Natural killer cell (primary cell): ENCODE measurements at places on chromosomes 7 and 10. TPM values are rescaled to one million over a fixed set of nuclear protein-coding genes. Genes with fewer than 3 reads are reported as not detected.
A peak's percentile ranks its signal among the peaks of the same experiment; 100 is the strongest.

The NKX1-2 gene
- total RNA-seq, result not detected

DNA sequence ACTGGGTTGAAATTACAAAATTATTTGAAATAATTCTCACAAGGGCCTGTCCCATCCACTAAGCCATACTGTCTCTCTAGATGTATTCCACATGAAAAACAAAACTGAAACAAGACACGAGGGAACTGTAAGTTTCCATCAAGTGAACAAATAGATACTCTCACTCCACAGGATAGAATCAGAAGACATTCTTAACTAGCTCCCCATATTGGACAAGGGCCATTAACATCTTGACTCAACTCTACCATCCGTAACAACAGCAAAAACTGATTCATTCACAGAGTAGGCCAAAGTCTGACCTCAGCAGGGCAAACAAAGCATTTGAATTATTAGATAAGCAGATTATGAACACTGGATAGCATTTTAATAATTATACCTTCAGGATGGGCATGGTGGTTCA, 29.1 kb downstream of the UBE2H start:
- H3K27ac ChIP-seq, result no peak overlapping the region
- no peak for DNase-seq
- no peak overlapping the region for H3K4me3 ChIP-seq
- H3K4me1 ChIP-seq, result no peaks in the 10 kb centered on the region
- no peaks in the 10 kb centered on the region for H3K27me3 ChIP-seq
- peaks cover 3% of the 10 kb centered on the region for H3K36me3 ChIP-seq

The THSD7A gene
- total RNA-seq, result 8.6 TPM

GRCh38 chr10:5723692-5724091, 39.1 kb downstream of the TASOR2 start:
- H3K36me3 ChIP-seq, result peaks cover 49% of the 10 kb centered on the region
- H3K4me3 ChIP-seq, result no peak overlapping the region
- no peak overlapping the region for H3K27ac ChIP-seq
- DNase-seq, result no peak
- H3K4me1 ChIP-seq, result no peaks in the 10 kb centered on the region

DNA sequence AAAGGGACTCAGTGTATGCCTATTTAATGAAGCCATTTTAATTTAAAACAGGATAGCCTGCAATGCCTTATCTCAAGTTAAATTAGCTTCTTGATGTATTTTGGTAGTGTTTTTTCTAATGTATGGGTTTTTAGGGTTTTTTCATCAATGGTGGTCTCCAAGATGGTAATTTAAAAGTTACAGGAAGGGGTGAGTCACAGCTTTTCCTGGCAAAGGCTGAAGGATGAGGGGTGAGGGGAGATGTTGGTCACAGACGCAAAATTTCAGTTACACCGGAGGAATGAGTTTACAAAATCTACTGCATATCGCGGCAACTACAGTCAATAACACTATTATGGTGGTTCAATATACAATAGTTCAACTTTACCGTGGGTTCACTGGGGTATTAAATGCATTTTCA, 31.6 kb downstream of the CCDC3 start:
- H3K4me3 ChIP-seq, result no peak overlapping the region
- no peaks in the 10 kb centered on the region for H3K27me3 ChIP-seq
- DNase-seq, result no peak
- H3K36me3 ChIP-seq, result no peaks in the 10 kb centered on the region
- no peaks in the 10 kb centered on the region for H3K4me1 ChIP-seq
- no peak overlapping the region for H3K27ac ChIP-seq

GRCh38 chr7:130366564-130366963, 13.7 kb upstream of the CPA1 start:
- no peaks in the 10 kb centered on the region for H3K36me3 ChIP-seq
- H3K4me1 ChIP-seq, result no peaks in the 10 kb centered on the region
- no peaks in the 10 kb centered on the region for H3K27me3 ChIP-seq
- H3K27ac ChIP-seq, result no peak overlapping the region

GRCh38 chr7:23930312-23930711, 220.3 kb downstream of the STK31 start:
- no peaks in the 10 kb centered on the region for H3K27me3 ChIP-seq
- no peaks in the 10 kb centered on the region for H3K4me1 ChIP-seq
- no peak overlapping the region for H3K4me3 ChIP-seq

DNA sequence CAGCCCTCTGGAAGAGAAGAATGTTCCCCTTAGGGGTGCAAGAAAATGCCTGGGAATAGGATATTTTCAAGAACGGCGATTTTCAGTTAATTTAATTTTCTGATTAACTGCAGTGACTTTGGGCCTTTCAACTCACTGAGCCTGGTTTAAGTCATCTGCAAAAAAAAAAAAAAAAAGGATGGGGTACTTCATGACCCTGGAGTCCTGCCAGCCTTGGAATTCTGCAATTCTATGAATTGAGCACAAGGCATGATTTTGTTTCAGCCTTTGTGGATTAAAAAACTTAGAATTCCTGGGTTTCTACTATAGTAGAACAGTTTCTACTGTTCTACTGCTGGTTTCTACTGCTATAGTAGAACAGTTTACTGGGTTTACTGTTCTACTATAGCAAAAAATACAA, 58.3 kb upstream of the CALD1 start:
- no peaks in the 10 kb centered on the region for H3K36me3 ChIP-seq
- H3K4me1 ChIP-seq, result no peaks in the 10 kb centered on the region
- no peak overlapping the region for H3K27ac ChIP-seq
- H3K4me3 ChIP-seq, result no peak overlapping the region
- H3K27me3 ChIP-seq, result no peaks in the 10 kb centered on the region

DNA sequence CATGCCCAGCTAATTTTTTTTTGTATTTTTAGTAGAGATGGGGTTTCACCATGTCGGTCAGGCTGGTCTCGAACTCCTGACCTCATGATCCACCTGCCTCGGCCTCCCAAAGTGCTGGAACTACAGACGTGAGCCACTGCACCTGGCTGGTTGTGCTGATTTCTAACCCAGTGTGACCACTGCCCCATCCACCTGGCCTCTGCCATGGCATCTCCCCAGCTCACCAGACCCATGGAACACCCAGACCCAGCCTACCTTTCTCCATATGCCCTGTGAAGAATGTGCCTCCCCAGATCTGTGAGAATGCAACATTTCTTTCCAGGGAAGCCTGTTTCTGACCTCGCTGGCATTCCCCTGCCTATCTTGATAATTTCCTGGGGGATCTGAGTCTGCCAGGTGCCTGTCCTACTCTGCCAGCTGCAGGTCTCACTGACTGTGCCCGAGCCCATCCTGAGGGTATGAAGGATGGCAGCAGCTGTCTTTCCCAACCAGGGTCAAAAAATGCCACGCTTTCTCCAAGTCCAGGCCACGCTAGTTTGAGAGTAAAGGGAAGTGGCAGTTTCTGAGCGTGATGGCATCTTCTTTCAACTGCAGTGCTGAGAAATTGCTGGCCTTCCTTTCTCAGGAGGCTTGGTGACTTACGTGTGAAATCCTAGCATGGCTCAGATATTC, 324.4 kb upstream of the ZNF32 start:
- no peaks in the 10 kb centered on the region for H3K36me3 ChIP-seq
- H3K4me1 ChIP-seq, result no peaks in the 10 kb centered on the region

DNA sequence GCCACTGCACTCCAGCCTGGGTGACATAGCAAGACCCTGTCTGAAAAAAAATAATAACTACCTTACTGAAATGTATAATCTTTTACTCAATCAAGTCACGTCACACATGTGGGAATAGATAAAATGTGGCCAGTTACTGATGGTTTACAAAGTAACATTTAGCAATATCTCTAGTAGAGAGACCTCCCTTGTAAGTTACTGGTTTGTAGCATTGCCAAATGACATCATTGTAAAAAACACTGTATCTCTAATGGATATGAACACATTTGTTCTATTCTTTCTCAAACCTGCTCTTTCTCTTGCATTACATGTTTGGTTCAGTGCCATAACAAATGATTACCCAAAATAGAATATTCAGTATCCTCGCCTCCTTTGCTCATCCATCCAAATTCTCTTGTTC, 18.8 kb downstream of the TET1 start:
- no peak overlapping the region for H3K27ac ChIP-seq
- DNase-seq, result no peak
- no peak overlapping the region for H3K4me3 ChIP-seq
- H3K36me3 ChIP-seq, result no peaks in the 10 kb centered on the region
- H3K4me1 ChIP-seq, result no peaks in the 10 kb centered on the region
- no peaks in the 10 kb centered on the region for H3K27me3 ChIP-seq

DNA sequence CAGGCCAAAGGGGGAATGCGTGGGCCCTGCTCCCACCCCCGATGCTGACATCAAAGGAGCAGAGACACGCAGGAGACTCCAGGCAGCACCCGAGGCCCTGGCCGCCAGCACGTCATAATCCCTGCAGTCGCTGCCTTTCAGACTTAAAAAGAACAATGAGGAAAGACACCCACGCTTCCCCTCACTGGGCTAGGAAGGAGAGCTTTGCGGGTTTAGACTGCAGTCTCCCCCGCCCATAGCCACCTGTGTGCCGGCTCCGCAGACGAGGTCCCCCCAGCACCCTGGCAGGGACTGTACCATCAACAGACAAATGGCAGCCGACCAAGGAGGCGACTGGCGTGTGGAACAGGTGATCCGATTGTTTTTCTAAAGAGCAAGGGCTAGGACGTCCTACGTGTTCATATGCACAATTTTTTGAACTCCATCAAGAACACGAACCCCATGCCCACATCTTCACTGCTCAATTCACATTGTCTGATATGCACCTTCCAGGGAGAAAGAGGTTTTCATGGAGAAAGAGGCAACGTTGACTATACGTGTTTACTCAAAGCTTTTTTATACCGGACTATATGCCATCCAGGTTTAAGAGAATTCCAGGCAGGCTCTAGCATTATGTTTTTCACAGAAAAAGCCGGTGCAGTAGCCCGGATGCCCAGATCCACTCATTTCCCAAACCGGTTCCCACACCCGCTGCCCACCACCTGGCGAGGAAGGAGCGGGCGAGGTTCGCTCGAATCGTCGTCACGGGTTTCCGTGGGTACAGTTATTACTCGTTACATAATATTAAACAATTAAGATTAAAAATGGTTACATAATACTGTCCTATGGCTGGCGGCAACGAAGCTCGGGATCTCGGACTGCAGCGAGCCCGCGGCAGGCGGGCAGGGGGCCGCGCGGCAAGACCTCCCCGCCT, 1.1 kb downstream of the GRB10 start:
- peaks cover 3% of the 10 kb centered on the region for H3K4me1 ChIP-seq
- no peaks in the 10 kb centered on the region for H3K36me3 ChIP-seq
- no peak overlapping the region for H3K4me3 ChIP-seq
- H3K27me3 ChIP-seq, result peaks cover 3% of the 10 kb centered on the region
- peak; percentile 52 for DNase-seq

DNA sequence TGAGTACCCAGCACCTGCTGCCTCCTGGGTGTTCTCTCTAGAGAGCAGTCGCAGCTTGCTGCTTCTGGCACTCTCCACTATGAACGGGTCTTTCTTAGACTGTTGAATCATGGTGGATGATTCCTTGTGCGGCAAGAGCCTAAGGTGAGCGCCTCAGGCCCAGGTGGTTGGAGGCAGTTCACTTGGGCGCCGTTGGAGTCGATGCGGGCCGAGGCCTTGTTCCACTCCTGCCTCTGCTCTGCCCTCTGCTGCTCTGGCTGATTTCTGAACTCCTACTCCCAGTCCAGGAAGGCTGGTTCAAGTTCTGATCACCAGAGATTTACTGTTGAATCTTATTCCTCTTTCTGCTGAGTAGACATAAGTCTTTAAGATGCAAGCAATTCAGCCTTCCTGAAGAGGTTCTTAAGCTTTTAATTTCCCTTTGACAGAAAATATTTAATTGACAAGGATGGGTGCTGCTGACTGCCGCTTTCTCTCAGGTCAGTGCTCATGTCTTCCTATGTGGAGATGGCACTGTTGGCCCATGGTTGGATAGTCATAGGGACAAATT, 10.4 kb downstream of the YKT6 start:
- H3K27me3 ChIP-seq, result no peaks in the 10 kb centered on the region
- H3K27ac ChIP-seq, result no peak overlapping the region
- DNase-seq, result no peak
- no peak overlapping the region for H3K4me3 ChIP-seq
- no peaks in the 10 kb centered on the region for H3K4me1 ChIP-seq

DNA sequence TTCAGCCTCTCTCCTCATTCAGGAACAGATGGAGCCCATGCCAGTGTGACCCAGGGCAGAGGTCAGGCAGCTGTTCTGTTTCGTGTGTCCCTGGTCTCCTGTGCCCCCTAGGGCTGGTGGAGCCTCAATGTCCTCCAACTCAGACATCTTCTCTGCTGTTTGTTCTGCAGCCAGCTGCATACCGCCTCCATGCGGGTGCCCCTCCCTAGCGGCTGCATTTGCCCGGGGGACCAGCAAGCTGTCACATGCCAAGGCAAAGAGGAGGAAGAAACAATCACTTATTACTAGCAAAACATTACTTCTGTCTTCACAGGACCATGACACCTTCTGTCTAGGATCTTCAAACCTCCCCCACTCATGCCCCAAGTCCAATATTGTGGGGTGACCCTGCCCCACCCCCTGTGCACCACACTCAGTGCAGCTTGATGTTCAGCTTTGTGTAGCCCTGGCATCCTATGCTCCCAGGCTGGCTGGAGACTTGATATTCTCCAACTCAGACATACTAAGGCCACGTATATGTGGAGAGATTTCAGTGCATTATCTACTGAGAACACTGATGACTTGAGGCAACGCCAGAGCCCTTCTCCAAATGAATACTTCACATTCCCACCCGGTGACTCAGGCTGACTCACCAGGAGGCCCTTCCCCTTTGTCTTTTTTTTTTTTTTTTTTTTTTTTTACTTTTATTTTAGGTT, 188.9 kb downstream of the SKIDA1 start:
- H3K4me1 ChIP-seq, result no peaks in the 10 kb centered on the region
- H3K27ac ChIP-seq, result no peak overlapping the region
- H3K4me3 ChIP-seq, result no peak overlapping the region
- no peaks in the 10 kb centered on the region for H3K27me3 ChIP-seq
- H3K36me3 ChIP-seq, result no peaks in the 10 kb centered on the region
- DNase-seq, result no peak

GRCh38 chr7:148556892-148557291, 33.7 kb upstream of the C7orf33 start:
- no peak overlapping the region for H3K4me3 ChIP-seq
- H3K4me1 ChIP-seq, result no peaks in the 10 kb centered on the region

DNA sequence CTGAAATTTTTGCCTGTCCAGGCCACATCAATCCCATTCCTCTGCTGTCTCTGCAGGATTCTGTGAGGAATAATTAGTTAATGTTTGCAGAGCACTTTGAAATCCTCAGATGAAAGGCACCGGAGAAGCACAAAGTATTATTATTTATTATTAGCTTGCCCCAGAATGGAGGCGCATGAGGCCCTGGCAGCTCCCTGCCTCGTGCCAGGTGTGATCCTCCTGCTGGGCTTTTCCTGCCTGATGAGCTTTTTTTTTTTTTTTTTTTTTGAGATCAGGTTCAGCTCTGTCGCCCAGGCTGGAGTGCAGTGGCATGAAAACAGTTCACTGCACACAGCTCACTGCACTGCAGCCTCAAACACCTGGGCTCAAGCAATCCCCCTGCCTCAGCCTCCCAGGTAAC, 65.2 kb downstream of the TCF7L2 start:
- no peak overlapping the region for H3K4me3 ChIP-seq
- no peaks in the 10 kb centered on the region for H3K4me1 ChIP-seq
- H3K27ac ChIP-seq, result no peak overlapping the region
- no peaks in the 10 kb centered on the region for H3K27me3 ChIP-seq
- no peaks in the 10 kb centered on the region for H3K36me3 ChIP-seq
